ENCODE measurements at places on chromosomes 4 and X. TPM values are rescaled to one million over a fixed set of nuclear protein-coding genes. Genes with fewer than 3 reads are reported as not detected.

ZCCHC12 gene
- total RNA-seq = not detected

ACSL1 gene
- total RNA-seq = 29.5 TPM

PDCL2 gene
- not detected for total RNA-seq

RIBC1 gene
- total RNA-seq = 0.16 TPM

F8A3 gene
- total RNA-seq = 11.0 TPM

CDKL2 gene
- 0.18 TPM for total RNA-seq

SYNPO2 gene
- total RNA-seq = 4.2 TPM

XAGE1A gene
- not detected for total RNA-seq

HSFX4 gene
- total RNA-seq = not detected

CD38 gene
- not detected for total RNA-seq

ETDB gene
- not detected for total RNA-seq

MXD4 gene
- 122 TPM for total RNA-seq

AFP gene
- not detected for total RNA-seq

CT45A10 gene
- total RNA-seq = not detected

ANXA3 gene
- 20.6 TPM for total RNA-seq

XK gene
- total RNA-seq = 0.32 TPM

PAGE4 gene
- total RNA-seq = not detected

RNF175 gene
- not detected for total RNA-seq
